ENCODE measurements at places on chromosomes 12 and 14. TPM values are rescaled to one million over a fixed set of nuclear protein-coding genes. Genes with fewer than 3 reads are reported as not detected.
A peak's percentile ranks its signal among the peaks of the same experiment; 100 is the strongest.

DNA sequence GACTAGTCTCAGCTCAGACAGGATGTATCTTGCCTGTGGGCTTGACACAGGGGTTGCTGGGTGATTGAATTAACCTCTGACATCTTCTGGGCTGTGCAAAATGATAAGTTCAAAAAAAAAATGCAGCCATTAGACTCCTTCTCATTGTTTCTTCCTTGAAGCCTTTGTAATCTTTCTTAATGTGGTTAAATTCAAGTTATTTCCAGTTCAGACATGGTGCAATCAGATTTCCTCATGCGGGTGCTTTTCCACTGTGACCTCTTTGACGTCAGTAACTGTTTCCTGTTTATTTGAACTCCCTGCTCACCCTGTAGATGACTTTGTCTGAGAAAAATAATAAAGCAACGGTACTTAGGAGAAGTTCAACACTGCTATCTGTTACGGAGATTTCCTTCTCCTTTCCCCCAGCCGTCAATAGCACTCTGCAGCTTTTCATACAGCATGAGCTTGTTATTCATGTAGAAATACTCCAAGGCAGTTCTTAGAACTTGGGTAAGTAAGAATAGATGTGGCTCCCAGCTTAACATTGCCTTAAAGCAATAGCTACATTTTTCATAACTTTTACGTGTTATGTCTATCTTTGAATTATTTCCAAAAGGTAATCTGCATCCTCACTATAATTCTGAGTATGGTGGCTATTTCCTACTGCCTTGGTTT, 155.5 kb downstream of the PRKCH start:
- DNase-seq: no peak

DNA sequence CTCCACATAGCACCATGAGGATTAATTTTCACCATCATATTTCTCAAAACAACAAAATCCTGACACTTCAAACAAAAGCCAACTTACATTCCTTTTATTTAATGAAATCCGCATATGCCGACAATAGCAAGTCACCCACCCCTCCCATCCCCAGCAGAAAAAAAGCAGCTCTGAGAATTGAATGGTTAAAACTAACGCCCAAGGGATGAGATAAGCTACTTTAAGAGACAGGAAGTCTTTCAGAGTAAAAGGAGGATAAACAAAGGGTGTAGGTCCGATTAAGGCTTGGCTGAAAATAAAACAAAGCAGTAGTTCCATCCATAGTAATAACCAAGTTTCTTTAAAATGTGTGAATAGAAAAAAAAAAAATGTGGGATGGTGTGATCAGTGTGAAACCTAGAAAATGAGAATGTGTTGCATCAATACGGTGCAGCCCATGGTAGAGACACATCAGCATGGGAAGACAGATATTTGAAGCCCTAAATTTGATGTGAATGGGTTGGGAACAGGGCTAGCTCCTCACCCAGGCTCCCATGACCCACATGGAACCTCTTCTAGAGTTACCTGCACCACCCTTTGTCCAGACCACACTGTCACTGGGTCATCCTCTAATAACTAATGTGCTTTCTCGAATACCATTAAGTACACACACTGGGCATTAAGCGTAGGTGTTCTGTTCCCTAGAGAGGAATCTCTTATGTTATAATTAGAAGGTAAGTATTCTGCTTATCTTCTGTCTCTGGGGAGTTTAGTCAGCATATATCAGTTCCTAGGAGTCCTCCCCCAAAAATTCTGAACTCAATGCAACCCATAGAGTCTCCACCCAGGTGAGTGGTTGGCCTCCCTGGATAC, 31.7 kb downstream of the RTRAF start:
- no peak for DNase-seq

- DNase-seq: no peak
These were observed 768 bp downstream of the METTL25 start for GRCh38 chr12:82359115-82359478.

DNA sequence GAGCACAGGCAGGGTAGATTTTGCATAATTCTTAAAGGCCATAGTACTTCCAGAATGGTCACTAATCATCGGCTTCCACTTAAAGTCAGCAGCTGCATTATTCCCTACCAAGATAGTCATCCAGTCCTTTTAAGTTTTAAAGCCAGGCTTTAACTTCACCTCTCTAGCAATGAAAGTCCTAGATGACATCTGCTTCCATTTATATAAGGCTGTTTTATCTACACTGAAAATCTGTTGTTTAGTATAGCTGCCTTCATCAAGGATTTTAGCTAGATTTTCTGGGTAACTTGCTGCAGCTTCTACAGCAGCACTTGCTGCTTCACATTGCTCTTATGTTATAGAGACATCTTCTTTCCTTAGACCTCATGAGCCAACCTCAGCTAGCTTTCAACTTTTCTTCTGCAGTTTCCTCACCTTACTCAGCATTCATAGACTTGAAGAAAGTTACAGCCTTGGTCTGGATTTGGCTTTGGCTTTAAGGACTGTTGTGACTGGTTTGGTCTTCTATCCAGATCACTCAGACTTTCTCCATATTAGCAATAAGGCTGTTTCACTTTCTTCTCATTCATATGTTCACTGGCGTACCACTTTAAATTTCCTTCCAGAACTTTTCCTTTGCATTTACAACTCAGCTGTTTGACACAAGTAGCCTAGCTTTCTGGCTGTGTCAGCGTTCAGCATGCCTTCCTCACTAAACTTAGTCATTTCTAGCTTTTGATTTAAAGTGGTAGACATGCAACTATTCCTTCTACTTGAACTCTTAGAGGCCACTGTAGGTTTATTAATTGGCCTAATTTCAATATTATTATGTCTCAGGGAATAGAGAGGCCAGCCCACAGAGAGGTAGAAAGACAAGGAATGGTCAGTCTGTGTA, 209.9 kb upstream of the GARIN2 start:
- no peak for DNase-seq

GRCh38 chr12:53378724-53379388, 1.1 kb upstream of the SP1 start:
- DNase-seq: no peak

GRCh38 chr14:63362389-63362819, 43.7 kb upstream of the GPHB5 start:
- no peak for DNase-seq

DNA sequence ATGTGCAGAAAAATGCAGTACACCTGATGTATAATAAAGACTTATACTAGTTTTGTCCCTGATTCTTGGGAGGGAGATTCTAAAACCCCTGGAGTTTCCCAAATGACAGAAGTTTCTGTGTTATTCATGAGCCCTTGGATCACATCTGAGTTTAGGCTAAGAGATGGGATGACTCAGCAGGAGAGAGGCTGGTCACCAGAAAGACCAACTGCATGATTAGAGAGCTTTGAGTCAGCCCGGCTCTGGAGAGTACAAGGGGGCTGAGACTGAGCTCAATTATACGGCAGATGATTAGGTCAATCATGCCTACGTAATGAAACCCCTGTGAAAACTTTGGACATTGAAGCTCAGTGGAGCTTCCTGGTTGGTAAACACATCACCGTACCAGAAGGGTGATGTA, 174.2 kb downstream of the SSPN start:
- no peak for DNase-seq

DNA sequence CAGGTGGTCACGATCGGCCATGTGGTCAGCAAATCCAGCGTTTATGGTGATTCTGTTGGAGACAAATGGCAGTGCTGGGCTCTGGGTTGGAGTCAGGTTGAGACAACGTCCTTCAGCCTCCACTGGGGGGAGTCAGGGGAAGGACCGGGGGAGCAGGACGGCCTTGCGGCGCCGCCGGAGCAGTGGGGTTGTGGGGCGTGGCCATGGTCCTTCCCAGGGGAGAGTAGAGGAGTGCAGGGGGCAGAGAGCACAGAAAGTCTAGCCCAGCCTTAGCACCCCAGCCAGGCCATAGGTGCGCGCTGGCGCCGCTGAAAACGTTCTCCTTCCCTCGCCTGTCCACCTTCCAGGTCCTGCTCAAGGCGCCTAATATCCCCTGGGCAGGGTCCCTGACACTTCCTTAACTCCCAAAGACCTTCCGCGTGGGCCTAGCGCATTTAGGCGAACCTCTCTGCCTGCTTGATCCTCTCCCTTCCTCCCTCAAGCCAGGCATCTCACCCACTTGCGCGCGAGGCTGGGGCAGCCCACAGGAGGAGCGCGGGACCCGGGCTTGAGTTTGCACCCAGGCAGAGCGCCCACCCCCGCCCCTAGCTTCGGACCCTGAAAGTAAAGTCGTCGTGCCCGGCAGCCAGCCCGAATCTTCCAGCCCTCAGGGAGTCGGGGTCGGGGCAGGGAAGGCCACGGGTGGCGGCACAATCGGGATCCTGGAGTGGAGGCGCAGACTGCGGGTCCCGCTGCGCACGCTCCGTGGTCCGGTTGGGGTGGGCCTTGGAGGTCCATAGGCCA, 3.1 kb upstream of the KIF26A start:
- DNase-seq: peak; percentile 66

GRCh38 chr12:112165624-112166023, 40.3 kb downstream of the TRAFD1 start:
- DNase-seq: no peak

Gene ING4
- 27.0 TPM for polyA plus RNA-seq

Gene LTB4R2
- 0.66 TPM for polyA plus RNA-seq

Gene TSHR
- polyA plus RNA-seq: 0.07 TPM
